ENCODE measurements at places on chromosomes 4 and X. TPM values are rescaled to one million over a fixed set of nuclear protein-coding genes. Genes with fewer than 3 reads are reported as not detected.

GRCh38 chr4:4759232-4759631, 100.2 kb upstream of the MSX1 start:
- H3K4me1 ChIP-seq, result peaks cover 11% of the 10 kb centered on the region
- no peak overlapping the region for H3K4me3 ChIP-seq
- no peak for DNase-seq
- peaks cover 45% of the 10 kb centered on the region for H3K27me3 ChIP-seq

Gene CXCL11
- total RNA-seq, result not detected

Gene PHKA2
- total RNA-seq, result 26.4 TPM

Gene NXF2B
- total RNA-seq, result not detected

All from osteocyte (in vitro differentiated cells).